Esophagus muscularis mucosa (tissue), 4 donors: ENCODE measurements at places on chromosomes 7 and 10. TPM values are rescaled to one million over a fixed set of nuclear protein-coding genes. Genes with fewer than 3 reads are reported as not detected.
A peak's percentile ranks its signal among the peaks of the same experiment; 100 is the strongest.

TAX1BP1 gene
- total RNA-seq, result 107 TPM

FAM25A gene
- total RNA-seq, result not detected

APBB1IP gene
- total RNA-seq, result 4.4 TPM

KLF6 gene
- total RNA-seq, result 117 TPM

LBX1 gene
- not detected for total RNA-seq

IDI2 gene
- total RNA-seq, result not detected

FIS1 gene
- 216 TPM for total RNA-seq

DNA sequence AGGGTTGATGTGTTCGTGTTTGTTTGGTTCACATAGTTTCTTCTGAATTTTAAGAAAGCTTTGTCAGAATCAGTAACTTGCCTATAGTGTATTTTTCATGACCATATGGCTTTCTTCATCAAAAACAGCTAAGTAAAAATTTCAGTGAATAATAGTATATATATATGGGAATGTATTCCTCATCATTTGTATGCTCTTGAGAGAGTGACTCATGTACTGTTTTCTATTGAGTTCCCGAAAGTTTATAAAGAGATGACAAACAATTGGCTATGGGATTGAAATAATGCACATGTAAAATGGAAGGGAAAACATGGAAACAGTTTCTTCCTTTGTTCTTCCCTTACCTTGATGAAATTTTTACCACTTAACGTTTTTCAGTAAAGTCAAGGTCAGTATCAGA is 56.4 kb downstream of the KAT6B start:
- no peak for DNase-seq

DNA sequence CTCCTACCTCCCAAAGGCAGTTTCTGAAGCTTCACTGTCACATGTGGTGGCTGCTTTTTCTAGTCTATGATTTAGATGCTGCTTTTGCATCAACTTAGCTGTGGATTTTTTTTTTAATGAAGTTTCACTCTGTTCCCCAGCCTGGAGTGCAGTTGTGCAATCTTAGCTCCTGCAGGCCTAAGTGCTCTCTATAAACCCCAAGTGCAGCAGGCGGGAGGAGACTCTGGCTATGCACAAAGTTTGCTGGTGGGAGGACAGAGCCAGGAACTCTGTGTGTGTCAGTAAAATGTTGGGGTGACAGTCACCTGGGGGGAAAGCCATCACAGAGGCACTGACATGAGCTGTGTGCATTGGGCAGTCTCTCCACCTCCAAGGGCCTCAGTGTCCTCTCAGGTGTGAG is 138.8 kb upstream of the FAM20C start:
- DNase-seq, result no peak

DNA sequence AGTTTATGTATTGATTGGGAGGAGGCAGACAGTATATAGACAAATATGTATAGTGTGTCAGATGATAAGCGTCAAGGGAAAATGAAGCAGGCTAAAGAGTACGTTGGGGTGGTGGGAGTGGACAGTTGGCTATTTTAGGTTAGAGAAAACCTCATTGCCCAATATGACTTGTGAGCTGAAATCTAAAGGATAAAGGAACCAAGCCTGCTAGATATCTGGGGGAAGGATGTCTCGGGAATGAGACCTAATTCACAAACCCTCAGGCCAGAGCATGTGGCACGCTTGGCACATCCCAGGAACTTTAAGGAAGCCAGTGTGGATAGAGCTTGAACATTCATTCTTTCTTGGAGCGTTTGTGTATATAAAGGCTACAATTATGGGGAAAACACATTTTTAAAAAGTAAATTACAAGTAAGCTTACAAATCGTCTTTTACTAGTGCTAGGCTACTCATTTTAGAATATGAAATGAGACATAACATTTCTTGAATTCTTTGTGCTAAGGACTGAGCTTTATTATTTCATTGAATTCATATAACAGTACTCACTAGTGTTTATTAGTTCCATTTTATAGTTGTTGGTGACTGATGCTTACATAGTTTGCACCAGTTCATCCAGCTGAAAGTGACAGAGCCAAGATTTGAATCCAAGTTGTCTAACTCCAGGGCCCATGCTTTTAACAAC is 9.7 kb downstream of the FHIP2A start:
- DNase-seq, result no peak

DNA sequence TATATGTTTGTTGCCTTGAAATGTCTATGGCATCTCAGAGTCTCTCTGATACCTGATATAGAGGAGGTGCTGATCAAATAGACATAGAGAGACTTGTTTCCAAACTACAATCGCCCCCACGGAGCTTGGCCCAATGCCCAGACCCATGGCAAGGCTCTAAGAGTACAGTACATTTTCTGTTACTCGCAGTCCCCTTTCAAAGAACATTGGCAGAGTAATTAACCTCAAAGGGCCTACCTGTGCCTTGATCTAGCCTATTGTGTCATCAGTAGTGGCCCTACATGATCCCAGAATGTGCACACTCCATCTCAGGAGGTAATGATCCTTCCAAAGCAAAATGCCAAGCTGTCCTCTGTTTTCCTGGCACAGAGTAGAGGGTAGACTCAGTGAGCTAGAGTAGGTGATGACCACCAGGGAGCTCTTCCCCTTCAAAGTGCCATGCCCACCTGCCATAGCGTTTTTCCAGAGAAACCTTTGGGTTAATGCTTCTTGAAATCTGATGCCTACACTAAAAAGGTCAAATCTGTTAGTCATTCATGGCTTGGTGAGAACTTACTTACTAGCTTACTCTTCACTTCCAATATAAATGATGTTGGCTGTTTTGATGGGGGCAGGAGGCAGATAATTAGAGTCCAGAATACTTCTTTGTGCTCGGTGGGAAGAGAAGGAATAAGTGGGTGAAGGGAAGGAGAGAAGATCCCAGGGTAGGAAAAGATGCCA is 41.2 kb upstream of the ACSL5 start:
- no peak for DNase-seq

GRCh38 chr10:73872190-73872710 is 2.1 kb downstream of the CAMK2G start:
- DNase-seq, result no peak

GRCh38 chr10:44980309-44981171 is 1.9 kb upstream of the DEPP1 start:
- DNase-seq, result no peak

DNA sequence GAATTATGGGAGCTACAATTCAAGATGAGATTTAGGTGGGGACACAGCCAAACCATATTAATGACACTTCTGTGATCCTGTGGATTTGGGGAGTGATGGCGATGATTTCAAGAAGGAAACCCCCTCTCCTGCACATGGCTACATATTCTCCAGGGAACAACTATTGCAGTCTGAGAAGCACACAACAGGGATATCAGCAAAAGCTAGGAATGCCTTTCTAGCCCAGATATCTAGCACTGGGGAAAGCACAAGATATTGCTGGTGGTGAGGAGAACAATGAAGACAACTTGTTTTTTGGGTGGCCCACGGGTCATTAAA is 24.3 kb downstream of the EPDR1 start:
- no peak for DNase-seq

GRCh38 chr7:17041324-17041723 is 159.5 kb upstream of the AGR3 start:
- no peak for DNase-seq

GRCh38 chr7:24017519-24017918 is 266.5 kb upstream of the NPY start:
- DNase-seq, result no peak

DNA sequence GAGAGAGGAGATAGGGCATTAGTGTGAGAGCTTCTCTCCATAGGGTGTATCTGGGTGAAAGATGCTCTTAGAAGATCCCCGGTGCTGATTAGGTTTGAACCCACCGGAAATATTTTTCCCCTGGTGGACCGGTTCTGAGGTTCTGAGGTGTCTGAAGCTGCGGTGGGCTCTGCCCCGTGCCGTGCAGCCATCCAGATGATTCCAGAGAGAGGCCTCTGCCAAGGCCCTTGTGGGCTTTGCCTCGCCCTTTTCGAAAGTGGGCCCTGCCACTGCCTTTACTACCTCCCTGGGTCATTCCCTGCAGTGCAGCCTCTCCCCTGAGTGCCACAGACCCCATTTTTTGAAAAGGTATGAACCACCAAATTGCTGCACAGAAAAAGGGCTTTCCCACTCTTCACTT is 2.8 kb downstream of the GIMAP8 start:
- peak; percentile 57 for DNase-seq

DNA sequence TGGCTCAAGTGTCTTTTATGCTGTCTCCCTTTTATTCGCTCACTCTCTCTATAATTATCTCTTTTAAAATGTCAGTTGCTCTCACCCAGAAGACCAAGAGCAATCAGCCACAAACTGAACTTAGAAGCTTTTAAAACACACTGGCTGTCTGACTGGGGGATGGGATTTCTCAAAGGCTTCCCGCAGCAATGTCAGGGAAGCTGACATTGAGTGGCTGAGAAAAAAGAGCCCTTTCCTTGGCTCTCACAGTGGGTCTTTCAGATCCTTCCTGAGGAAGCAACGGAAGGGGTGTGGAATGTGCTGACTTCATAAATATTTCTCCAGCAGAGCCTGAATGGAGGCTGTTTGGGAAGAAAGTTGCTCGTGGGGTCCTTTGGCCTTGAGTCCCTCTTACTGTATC is 445.7 kb upstream of the C7orf33 start:
- DNase-seq, result no peak

DNA sequence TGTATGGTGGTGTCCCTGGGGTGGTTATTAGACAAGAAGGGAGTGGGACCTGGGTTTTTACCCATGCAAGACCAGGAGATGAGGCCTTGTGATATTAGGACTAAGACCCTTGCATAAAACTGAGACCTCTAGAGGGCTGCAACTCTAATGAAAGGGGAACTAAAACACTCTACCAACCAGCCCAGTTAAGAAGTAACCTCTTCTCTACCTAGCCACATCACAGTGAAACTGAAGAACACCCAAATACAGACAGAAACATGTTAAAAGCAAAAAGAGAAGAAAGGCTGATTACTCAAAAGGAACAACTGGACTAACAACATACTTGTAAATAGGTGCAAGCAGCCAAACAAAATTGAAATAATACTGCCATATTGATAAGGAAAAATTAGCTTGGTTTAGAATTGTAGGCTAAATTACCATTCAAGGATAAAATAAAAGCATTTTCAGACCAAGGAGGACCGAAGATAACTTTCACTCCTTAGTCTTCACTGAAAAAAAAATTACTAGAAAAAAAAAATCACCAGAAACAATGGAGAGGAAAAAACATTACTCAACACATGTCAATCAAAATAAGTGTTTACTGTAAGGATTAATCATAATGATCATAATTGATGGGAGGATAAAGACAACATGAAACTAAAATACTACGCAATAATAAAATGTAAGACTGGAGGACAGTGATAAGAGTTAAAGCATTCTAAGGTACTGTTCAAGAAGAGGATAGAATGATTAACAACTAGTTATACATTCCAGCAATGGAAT is 27.6 kb downstream of the ERLIN1 start:
- no peak for DNase-seq

- DNase-seq, result no peak
These were observed 4.8 kb downstream of the DOCK4 start for GRCh38 chr7:112201411-112201810.

GRCh38 chr10:86937502-86938154 is 19.8 kb downstream of the MMRN2 start:
- peak; percentile 72 for DNase-seq

DNA sequence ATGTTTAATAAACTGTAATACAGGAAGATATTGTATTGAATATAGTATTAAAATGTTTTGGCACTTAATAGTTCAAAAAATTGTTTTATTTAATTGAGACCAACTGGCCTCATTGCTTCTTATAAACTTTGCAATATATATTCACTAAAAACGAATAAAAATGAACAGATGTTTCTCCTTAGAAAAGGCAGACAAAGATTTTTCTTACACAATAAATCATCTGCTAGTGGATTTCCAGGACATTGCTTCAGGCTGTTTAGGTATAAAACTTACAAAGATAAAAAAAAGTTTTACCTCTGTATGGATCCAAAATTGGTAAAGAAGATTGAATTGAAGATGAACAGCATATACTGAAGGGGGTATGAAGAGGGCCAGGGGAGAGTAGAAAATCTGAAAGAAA is 143.6 kb downstream of the AGMO start:
- no peak for DNase-seq

GRCh38 chr7:133827707-133828623 is 299.2 kb upstream of the LRGUK start:
- DNase-seq, result no peak

DNA sequence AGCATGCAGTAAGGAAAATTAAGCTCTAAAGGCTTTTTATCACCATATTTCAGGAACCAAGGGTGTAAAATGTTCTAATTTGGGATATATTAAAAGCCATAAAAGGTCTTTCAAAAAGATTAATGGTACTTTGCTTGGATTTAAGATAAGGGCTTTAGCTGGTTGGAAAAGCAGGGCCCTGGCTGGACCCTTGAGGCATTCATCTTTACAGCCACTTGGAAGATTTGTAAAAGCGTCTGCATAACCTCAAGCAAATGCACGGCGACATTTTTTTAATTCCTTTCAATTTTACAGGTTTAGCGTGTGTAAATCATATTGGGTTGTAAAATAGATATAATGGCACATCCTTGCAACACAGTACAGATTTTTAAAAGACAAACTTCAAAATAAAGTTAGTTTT is 27.2 kb downstream of the FAM204A start:
- no peak for DNase-seq

DNA sequence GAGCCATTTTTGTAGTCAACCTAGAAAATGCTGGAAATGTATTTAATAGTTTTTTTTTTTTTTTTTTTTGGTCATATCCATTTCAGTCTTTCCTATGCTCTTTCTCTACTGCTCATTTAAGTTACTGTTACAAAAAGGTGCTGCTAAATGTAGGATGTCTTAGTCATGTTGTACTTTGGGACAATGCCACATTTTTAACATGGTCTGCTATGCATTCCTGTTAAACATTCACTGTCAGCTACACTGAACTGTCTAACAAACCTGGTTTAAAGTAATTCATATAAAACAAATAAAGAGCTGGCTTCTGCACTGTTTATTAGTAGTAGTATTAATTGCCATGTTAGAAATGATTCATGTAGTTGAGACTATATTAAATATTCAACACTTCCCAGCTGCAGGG is 108.6 kb downstream of the NSUN6 start:
- no peak for DNase-seq
